ENCODE measurements at places on chromosomes 7 and 10. TPM values are rescaled to one million over a fixed set of nuclear protein-coding genes. Genes with fewer than 3 reads are reported as not detected.

Gene CSTF2T
- total RNA-seq = 16.0 TPM

- DNase-seq = no peak
- H3K36me3 ChIP-seq = no peaks in the 10 kb centered on the region
- no peaks in the 10 kb centered on the region for H3K27me3 ChIP-seq
- H3K4me1 ChIP-seq = peaks cover 38% of the 10 kb centered on the region
- H3K27ac ChIP-seq = no peak overlapping the region
These were observed 70.9 kb downstream of the HHEX start for GRCh38 chr10:92760609-92761008.

DNA sequence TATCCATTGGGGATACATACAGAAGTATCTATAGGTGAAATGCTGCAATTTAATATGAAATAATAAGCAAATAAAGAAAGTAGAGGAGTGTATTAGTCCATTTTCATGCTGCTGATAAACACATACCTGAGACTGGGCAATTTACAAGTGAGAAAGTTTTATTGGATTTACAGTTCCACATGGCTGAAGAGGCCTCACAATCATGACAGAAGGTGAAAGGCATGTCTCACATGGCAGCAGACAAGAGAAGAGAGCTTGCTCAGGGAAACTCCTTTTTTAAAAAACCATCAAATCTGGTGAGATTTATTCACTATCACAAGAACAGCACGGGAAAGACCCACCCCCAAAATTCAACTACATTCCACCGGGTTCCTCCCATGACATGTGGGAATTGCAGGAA lies 82.8 kb upstream of the TRIM24 start:
- peaks cover 2% of the 10 kb centered on the region for H3K36me3 ChIP-seq
- H3K4me3 ChIP-seq = no peak overlapping the region
- no peaks in the 10 kb centered on the region for H3K27me3 ChIP-seq
- H3K4me1 ChIP-seq = no peaks in the 10 kb centered on the region
- no peak overlapping the region for H3K27ac ChIP-seq

GRCh38 chr7:54066643-54067042 lies 475.5 kb upstream of the VSTM2A start:
- H3K36me3 ChIP-seq = no peaks in the 10 kb centered on the region
- peaks cover 5% of the 10 kb centered on the region for H3K27me3 ChIP-seq
- H3K4me3 ChIP-seq = no peak overlapping the region
- H3K27ac ChIP-seq = no peak overlapping the region
- no peak for DNase-seq

Gene PCGF6
- total RNA-seq = 9.9 TPM

Gene ANKRD22
- total RNA-seq = not detected
